ENCODE measurements at places on chromosomes 11 and 22.

- DNase-seq: no peak
These were observed 51.7 kb downstream of the ARHGAP42 start for GRCh38 chr11:100738701-100739270.

DNA sequence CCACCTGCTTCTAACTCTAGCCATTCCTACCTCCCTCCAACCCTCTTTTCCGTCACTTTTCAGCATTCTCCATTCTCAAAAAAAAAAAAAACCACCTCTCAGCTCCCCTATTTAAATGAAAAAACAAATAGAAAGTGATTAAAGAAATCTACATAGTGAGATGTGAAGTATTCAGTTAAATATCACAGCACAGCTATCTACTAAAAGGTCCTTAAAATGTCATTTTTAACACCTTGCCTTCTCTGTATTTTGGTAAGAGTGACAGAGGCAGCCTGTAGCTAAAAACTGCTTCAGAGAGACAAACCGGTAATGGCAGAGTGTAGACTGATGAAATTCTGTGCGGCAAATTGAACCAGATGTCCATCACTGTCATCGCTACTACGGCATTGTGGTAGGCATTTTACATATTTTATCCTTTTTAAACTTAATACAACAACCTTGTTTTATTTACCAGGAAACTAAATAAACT is 346 bp upstream of the ALG9 start:
- DNase-seq: no peak

GRCh38 chr11:27370374-27370773 is 7.4 kb upstream of the CCDC34 start:
- DNase-seq: no peak

GRCh38 chr11:105786741-105787140 is 176.9 kb downstream of the GRIA4 start:
- DNase-seq: no peak

DNA sequence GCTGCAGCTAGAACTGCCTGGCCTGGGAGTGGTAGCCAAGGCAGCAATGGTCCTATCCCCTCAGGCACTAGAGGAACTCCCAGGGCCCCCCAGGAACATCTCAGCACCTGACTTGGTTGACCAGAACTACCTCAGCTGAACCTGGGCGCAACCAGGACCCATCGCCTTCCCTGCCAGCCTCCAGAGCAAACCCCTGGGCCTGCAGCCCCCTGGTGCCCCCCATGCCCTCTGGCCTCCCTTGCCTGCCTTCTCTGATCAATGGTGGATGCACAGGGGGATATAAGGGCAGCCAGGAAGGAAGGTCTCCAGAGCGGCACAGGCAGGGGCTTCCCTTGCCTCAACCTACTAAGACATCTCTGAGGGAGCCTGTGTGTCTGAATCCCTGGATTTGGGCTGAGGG is 13.5 kb downstream of the MS4A10 start:
- DNase-seq: no peak

- peak; percentile 89 for DNase-seq
These were observed 120.9 kb downstream of the ME3 start for GRCh38 chr11:86551288-86552092.

DNA sequence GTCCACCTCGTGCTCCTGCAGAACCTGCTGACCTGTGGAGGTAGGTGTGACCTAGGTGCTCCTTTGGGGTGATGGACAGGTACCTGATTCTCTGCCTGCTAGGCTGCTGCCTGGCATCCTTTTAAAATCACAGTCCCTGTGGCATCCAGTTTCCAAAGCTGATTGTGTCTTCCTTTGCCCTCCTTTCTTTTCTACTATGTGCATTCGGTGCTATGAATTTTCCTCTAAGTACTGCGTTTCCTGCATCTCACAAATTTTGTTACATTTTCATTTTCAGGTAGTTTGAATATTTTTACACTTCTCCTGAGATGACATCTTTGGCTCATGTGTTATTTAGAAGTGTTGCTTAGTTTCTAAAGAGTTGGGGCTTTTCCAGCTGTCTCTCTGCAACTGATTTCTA is 30.9 kb upstream of the PPP6R3 start:
- no peak for DNase-seq

GRCh38 chr11:68011051-68011943 is 1.2 kb downstream of the ALDH3B1 start:
- DNase-seq: no peak

- DNase-seq: no peak
These were observed 65.2 kb downstream of the DSCAML1 start for GRCh38 chr11:117731722-117732290.

DNA sequence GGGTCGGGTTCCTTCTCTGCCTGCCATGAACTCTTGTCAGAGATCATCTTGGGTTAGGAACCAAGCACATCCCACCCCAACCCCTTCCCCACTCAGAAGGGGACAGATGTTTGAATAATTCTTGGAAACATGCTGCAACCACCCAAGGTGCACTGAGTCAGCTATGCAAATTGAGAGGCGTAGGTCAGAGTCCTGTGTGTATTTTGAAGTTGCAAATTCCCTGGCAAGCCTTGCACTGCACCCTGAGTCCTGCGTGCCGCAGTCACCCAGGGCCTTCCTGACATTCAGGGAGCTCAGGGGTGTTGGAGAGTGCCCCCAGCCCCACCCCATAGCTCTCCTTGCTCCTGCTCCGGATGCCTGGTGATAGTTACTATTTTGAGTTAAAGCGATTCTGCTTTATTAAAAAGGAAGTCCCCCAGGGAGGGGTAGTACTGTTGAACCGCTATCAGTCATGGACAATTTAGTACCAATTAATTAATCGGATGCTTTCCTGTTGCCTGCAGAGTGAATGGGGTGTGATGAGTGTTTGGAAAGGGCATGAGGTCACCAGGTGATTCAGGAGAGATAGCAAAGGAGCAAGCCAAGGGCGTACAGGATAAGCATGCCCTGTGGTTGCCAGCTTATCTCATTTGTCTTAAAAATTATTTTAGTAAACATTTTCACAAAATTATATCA is 123.7 kb downstream of the GRIK4 start:
- DNase-seq: no peak

- DNase-seq: no peak
These were observed 23.4 kb upstream of the NECTIN1 start for GRCh38 chr11:119752345-119752871.

DNA sequence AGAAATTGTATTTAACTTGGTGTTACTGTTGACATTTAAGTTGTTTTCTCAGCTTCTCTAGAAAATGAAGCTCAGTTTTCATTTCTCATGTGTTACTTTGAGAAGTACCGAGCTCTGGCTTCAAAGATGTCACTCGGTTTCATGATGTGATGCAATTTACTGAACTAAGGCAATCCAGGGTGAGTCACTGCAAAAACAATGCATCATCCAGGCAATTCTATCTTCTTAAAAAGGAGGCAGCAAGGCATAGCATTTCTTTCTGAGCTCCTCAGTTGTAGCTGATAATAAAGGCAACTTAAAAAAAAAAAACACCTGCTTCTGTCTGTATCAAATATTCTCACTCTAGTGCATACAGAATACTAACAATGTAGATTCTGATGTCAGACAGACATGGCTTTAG is 91.1 kb upstream of the KCNA4 start:
- DNase-seq: peak; percentile 68

DNA sequence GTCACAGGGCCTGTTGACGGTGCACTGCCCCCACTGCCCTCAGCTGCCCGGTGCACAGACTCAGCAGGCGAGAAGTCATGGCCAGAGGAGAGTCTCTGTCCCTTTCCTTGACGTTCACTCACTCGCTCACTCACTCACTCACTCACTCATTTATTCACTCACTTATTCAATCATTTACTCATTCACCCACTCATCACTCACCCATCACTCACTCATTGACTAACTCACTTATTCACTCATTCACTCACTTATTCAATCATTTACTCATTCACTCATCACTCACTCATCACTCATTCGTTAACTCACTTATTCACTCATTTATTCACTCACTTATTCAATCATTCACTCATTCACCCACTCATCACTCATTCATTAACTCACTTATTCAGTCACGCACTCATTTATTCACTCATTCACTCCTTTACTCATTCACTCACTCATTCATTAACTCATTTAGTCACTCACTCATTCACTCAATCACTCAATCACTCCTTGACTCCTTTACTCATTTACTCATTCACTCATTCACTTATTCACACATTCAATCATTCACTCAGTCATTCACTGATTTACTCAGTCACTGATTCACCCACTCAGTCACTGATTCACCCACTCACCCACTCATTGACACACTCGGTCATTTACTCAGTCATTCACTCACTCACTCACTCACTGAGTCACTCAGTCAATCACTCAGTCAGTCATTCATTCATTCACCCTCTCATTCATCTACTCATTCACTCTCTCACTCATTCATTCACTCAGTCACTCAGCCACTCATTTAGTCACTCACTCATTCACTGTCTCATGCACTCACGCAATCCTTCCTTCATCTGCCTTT is 1193.5 kb downstream of the BRD1 start:
- DNase-seq: no peak

DNA sequence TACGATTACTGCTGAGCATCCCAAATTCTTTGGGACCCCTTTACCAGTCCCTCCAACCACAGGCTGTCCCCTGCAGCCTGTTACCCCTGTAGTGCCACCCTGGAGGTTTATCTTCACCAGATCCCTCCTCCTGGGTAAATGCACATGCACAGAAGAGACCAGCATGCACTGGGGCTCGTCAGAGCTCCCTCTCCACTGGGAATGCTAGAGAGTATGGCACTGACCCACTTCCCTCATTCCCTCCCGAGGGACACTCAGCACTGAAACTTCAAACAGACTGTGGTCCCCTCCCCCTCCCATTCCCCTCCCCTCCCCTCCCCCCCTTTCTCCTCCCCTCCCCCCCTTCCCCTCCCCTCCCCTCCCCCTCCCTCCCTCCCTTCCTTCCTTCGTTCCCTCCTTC is 49.1 kb downstream of the C11orf91 start:
- no peak for DNase-seq

- peak; percentile 58 for DNase-seq
These were observed 28.3 kb downstream of the SLC1A2 start for GRCh38 chr11:35390737-35391682.

- no peak for DNase-seq
These were observed 385 bp downstream of the HARBI1 start for GRCh38 chr11:46616551-46617133.

- DNase-seq: no peak
These were observed 61.1 kb upstream of the PICALM start for GRCh38 chr11:86129740-86130540.

DNA sequence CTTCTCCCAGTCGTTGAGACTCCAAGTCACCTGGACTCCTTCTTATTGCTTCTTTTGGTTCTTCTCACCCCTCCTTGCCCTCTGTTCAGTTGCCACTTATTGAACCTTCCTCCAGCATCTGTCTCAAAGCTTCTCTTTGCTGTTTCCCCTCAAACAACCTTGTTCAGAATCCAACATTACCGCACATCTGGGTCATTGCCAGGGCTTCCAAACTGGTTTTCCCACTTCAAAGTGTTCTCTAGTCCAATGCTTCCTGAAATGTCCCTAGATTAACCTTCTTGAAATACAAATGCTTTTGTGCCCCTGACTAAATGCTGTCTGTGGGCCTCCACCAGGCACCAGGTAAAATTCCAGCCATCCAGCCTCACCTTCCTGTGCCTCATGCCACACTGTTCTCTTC is 100.8 kb upstream of the TTC12 start:
- DNase-seq: no peak

DNA sequence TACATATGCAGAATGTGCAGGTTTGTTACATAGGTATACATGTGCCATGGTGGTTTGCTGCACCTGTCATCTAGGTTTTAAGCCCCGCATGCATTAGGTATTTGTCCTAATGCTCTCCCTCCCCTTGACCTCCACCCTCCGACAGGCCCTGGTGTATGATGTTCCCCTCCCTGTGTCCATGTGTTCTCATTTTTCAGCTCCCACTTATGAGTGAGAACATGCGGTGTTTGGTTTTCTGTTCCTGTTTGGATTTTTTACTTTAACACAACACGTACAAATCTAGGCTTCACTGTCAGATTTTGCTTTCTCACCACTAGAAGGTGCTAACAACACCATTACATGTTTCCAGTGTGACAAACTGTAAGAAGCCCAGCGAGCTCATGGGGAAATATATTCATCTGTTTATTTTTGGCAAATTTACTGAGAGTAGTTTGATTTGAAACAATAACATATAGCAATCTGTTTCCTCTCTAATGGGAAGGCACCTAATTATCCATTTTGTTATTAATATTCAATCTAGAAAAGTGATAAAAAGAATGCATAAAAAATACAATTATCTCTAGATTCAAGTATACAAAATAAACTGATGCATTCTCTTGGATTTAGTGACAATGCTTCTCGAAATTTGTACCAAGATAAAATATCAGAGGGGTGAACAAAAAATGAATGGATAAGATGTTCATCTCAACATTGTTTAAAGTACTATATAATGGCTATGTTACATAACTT is 23.2 kb upstream of the BIRC3 start:
- DNase-seq: peak; percentile 69

DNA sequence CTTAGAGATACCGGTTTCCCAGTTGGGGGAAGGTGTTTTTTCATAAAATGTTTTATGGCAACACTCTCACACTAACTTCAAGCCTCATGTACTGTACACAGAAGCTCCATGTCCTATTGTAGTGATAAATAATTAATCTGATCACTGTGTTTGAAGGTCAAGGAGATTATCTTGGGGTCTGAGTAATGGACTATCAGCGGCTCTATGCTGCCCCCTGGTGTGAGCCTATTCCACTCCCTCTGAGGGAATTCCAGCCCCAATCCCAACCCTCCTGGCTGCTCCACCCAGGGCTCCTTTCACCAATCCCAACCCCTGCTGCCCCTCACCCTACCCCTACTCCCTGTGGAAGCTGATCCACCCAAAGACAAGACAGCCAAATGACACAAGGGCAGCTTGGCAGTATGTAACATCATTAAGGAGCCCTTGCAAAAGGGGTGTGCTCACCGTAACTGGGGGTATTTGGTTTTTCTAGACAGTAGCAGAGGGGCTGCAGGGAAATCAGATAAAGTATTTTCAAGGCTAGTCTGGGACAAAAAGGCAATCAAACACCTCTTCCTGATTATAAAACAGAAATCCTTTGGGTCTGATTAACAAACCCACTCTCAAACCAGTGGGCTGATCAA is 22.3 kb downstream of the HPS4 start:
- peak; percentile 30 for DNase-seq

GRCh38 chr11:123654566-123655081 is at the start of gene SCN3B:
Gene SCN3B, minus strand, starts transcription at chr11:123654624. Its CDS starts 823 bp downstream, at chr11:123653801.
- DNase-seq: peak; percentile 39

DNA sequence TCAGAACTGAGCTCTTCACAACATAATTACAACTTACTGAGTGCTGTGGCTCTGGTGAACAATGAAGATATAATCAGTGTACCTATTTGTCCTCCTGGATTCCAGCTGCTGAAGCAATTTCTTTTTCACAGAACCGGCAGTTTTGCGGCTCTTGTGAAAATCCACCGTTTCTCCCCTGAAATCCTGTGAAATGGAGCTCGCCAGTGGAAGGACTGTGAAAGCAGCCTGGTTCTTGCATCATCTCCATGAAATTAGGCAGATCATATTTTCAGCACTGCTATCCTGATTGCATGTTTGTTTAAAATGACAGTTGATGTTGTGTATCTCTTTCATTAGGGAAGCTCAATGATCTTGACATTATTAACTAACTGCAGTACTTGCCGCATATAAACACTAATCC is 120.2 kb upstream of the SNX19 start:
- DNase-seq: no peak

- DNase-seq: no peak
These were observed 4.9 kb downstream of the DENND5A start for GRCh38 chr11:9259981-9260837.

- no peak for DNase-seq
These were observed 26.6 kb downstream of the HPS5 start for GRCh38 chr11:18295316-18295715.
